CD4-positive, alpha-beta T cell treated with Interleukin-17A for 1 hour (primary cell): ENCODE measurements at places on chromosomes 3 and 15.

DNA sequence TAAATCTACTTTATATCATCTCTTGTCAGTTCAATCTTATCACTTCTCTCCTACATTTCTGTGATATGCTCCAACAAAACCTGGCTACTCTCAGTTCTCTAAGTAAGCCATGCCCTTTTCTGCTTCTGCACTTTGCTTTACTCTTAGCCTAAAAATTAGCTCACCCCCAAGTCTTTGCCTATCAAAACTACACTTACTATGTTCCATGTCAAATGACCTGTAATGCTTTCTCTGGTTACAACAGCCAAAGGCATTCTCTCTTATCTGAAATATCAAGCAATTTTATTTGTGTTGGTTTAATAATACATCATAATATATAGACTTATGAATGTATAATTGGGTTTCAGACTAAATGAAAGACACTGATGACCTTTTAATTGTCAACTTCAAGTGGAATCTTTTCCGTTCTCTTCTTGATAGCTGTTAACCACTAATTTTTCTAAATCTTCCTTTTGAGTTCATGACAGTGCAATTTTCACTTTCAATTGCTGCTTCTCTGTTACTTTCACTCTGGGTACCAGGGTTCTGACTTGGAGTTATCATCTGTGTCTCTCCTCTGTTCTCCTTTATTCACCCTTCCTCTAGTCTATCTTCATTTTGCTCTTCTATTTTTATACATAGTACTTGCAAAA lies 619.0 kb upstream of the GOLIM4 start:
- DNase-seq, result no peak

DNA sequence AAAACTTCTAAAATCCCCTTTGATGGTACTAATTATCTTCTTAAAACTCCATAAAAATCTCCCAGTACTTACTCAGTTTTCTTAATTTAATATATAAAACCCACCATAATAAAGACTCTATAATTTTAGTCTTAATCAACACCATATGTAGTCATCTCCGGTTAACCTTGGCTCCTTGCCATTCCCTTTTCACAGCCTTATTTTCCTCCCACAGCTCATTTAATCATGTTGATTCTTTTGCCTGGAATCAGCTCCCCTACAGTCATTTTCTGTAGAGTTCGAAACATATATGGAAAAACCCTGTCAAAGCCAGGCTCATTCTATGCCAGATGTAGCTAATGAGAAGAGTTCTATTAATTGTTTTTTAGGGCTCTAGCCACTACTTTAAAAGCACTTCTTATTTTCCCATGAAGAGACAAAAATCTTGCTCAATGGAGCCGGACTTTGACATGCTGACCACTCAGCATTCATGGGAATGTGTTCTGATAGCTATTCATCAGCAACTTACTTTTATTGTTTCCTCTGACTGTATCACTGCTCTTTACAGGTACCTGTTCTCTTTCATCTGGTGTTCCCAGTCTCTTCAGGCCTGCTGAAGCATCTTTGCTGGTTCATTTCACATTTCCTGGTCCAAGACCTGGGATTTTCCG lies 573.4 kb downstream of the NAALADL2 start:
- no peak for DNase-seq

DNA sequence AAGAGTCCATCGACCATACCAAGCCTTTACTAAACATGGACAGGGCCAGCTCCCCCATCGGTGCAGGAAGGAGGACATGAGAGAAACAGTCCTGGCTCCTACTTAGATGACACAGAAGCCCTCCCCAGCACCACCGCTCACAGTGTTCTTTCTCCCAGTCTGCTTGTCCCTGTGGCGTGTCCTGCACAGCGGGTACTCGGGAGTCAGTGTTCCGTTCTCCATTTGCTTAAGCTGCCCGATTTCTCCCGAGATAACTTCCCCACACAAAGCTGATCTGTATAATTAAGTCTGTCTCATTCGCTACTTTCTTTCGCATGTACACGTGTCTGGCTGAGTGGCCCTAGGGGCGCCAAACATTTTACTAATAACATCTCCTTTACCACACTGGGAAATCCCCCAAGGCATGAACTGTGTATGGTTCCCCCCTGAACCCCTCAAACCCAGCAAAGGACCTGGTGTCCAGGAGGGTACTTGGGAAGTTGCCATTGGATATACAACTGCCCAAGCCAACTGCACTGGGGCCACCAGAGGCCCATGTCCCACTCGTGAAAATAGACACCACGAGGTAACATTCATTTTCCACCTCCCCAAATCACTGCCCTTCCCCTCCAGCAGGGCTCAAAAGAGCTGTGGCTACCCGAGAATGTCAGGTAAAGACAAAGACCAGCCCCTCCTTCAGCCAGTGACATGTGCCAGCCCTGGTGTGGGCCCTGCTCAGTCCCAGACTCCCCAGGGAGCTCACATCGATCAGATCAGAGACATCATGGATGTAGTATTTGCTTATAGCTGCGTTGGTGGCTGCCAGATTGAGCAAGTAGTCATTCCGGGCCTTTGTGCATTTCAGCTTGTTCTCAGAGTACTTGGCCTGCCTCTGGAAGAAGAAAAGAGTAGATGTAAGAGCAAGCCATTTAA lies 96.5 kb upstream of the RAD18 start:
- DNase-seq, result no peak

- no peak for DNase-seq
Observed at GRCh38 chr15:78673476-78673875, 32.5 kb upstream of the CHRNB4 start.

DNA sequence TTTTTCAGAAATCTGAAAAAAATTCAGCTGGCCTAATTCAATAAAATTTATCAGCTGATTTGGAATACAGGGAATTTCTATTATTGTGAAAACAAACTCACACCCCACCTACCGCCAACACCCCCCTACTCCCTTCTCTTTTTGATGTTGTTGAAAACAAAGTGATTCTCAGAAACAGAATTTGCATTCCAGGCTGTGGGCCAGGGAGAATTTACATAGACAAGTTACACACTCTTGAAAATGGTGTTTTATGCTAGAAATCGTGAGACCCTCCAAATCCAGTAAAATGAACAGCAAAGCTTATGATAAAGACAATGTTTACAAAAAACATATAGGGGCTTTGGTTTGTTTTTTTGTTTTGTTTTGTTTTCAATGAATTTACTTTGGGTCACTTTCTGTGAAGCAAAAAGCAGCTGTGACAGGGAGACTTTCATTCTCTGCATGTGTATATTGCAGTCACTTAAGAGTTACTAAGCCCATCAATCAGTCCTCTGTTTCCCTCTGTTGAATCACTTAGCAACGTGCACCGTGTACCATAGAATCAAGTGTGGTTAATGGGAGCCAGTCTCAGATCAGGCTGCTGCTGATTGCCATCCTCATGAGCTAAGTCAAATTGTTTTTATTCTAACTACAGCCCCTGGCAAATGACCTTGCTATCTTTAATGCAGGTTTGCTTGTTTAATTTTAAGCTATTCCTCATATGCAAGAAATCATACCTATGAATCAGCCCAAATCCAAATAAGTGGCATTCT lies 159.8 kb downstream of the ALCAM start:
- no peak for DNase-seq

DNA sequence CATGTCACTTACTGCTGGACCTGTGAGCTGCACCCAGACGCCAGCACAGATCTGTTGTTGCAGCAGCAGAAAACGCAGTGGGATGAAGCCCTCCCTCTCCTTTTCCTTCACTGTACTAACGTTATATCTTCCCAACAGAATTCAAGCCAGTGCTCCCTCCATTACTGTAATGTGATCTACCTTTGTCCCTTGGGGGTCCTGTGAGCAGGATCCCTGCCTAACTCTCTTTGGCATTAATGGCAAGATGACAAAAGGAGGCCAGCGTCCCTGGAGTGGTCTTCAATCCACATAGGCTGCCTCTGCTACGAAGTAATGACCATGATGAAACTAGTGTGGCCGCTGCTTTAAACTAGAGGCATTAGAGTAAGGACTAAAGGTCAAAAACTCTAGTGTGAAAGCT lies 69.3 kb upstream of the SOX14 start:
- DNase-seq, result no peak

DNA sequence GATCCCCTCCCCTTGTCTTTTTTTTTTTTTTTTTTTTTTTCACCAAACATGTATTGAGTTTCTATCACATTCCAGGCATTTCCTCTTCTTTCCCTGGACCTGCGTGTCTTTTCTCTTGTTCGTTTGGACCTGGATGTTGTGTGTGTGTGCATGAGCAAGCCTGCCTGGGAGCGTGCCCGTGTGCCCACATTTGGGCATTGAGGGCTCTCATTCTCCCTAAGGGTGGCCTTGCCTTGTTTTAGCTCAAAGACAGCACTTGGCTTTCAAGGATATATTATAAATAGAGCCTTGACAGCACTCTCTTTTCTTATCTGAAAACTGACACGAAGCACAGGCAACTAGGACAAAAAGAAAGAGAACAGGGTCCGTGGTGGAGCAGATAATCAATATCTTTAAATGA lies 39.0 kb upstream of the SLC25A26 start:
- no peak for DNase-seq

- DNase-seq, result no peak
Observed at GRCh38 chr3:190746986-190747385, 115.5 kb downstream of the GMNC start.

GRCh38 chr15:50017522-50017921 lies 101.5 kb downstream of the ATP8B4 start:
- DNase-seq, result no peak

DNA sequence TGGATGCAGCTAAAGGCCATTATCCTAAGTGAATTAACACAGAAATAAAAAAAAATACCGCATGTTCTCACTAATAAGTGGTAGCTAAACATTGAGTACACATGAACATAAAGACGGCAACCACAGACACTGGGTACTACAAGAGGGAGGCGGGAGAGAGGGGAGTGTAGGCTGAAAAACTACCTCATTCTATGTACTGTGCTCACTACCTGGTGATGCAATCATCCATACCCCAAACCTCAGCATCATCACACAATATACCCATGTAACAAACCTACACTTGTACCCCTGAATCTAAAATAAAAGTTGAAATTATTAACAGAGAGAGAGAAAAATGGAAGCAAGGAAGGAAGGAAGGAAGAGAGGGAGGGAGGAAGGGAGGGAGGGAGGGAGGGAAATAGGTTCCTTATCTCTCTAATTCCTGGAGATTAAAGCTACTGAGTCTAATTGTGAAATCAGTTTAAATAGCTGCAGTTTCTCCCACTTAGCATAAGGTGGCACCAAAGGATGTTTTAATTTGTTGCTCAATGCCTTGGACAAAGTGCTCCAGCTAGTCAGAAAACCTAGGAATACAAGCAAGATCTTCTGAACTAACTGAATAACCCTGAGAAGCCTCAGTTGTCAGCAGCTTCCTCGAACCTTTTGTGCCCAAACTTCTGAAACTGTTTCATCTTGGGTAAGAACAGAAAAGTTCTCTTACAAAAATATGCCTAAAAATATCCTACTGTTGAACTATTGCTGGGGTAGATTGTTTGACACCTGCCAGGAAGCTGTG lies 79.4 kb upstream of the ATP11B start:
- DNase-seq, result peak; percentile 55

- DNase-seq, result peak; percentile 46
Observed at GRCh38 chr15:75921732-75922703, 18.3 kb downstream of the FBXO22 start.

- no peak for DNase-seq
Observed at GRCh38 chr3:110677506-110677905, 394.1 kb upstream of the NECTIN3 start.

DNA sequence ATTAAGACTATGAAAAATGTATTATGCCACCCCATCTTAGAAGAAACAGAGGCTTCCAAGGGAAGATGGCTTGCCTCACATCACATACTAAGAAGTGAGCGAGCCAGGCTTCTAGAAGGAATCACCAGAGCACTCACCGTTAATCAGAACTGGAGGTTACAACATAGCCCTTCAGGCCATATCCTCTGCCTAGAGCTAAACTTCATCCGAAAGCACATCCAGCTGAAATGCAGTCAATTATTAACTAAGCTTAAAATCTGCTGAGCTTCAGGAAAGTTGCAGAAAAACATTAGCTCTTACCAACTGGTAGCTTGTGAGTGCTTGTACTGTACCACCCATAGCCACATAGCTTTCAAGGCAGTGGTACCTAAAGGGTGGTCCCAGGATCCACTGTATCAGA lies 483.2 kb downstream of the TBL1XR1 start:
- no peak for DNase-seq

DNA sequence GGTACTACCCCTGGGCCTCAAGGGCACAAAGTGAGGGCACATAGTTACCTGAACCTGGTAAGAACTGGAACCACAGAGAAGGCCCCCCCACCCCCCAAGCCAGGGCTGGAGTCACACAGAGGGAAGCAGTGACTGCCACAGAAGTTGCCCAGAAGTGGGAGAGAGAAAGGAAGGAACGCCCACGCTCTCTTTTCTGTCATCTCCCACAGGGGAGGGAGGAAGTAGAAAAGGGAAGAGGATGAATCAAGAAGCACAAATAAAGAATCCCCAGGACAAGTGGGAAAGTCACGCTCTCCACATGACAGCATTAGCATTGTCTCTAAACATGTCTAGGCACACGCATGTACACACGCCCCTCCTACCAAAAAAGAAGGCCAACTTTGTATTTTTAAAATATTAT lies 114.7 kb upstream of the FRMD4B start:
- no peak for DNase-seq

- DNase-seq, result no peak
Observed at GRCh38 chr3:129063841-129064482, 3.4 kb downstream of the GP9 start.

DNA sequence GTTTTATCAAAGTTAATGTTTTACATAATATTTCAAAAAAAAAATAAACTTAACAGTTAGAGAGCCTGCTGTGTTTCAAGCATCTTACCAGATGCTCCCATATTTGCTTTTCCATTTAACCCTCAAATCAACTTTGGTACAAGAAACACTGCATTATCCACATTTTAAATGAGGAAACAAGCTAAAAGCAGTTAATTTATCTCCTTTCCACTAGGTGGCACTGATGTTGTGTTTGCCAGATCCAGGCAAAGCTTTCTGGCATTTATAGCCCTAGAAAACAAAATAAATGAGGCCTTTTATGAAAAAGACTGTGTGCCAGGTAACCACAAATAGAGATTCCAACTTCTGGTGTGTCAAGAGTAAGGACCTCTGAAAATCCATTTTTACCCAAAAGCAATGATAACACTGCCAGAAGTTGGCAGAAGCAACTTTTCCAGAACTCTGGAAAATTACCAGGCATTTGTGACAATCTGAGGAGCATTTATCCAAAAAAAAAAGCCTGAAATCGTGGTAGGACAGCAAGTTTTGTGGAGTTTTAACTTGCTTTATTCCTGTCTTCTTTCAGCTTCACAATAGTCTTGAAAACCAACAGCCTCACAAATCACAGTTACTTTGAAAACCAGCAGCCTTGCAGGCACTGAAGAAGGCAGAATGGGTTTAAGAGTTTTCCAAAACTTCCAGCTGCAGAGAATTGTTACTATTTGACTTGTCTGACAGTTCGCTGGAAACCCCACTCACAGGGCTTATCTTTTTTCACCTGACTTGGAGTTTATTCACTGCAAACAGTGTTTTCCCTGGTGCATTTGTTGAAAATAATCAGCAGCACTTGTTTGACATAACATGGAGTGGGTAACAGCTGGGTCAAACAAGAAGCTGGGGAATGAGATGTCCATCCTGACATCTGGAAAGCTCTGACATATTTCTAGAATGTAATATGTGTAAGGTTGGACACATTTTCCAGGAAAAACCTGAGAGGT lies 9.2 kb downstream of the FAM162A start:
- peak; percentile 64 for DNase-seq
